ENCODE measurements at places on chromosomes 6 and 20.

- no peak for DNase-seq
Observed at GRCh38 chr6:32203426-32204267, 11.2 kb upstream of the GPSM3 start.

- no peak for DNase-seq
Observed at GRCh38 chr20:58995461-58996225, 11.4 kb downstream of the CTSZ start.

- peak; percentile 45 for DNase-seq
Observed at GRCh38 chr6:117840541-117840983, 66.5 kb upstream of the SLC35F1 start.

GRCh38 chr20:33279261-33279910, 3.6 kb upstream of the BPIFB1 start:
- no peak for DNase-seq

DNA sequence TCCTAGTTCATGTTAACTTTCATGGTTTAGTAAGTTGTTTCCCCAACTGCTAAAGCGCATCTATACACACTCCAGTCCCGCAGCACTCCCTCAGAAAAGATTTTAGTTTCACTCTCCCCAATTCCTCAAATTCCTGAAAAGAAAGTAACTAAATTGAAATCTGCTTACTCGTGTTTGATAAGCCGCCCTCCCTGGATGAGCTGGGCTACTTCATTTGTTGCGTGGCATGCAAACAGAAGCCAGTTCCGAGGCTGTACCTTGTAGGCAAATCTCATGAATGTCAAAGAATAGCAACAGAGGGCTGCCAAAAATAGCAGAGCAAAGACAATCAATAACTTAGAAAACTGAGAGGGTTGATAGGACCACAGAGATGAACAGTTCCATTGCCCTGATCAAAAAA, 16.9 kb downstream of the MPC1 start:
- no peak for DNase-seq

GRCh38 chr6:1795910-1796309, 186.2 kb downstream of the FOXC1 start:
- DNase-seq: no peak

GRCh38 chr20:46128310-46129151, 10.4 kb downstream of the CD40 start:
- peak; percentile 48 for DNase-seq

DNA sequence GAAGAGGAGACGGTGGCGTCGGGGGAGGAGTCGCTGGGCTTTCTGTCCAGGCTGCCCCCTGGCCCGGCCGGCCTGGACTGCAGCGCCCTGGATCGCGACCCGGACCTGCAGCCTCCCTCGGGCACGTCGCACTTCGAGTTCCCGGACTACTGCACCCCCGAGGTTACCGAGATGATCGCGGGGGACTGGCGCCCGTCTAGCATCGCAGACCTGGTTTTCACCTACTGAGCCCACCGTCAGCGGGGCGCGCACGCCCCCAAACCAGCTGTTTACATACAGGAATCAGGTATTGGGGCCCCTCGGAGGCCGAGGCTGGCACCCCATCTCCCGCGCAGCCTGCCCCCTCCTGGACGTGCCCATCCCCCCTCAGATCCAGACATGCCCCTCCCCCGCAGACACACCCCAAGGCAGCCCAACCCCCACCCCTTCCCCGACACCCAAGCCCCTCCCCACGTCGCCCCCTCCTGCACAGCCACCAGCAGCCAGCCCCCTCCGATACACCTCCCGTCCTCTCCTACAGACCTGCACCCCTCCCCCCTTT, 1.4 kb downstream of the SOX12 start:
- DNase-seq: no peak

- no peak for DNase-seq
Observed at GRCh38 chr6:44257753-44258324, 511 bp upstream of the SLC35B2 start.

DNA sequence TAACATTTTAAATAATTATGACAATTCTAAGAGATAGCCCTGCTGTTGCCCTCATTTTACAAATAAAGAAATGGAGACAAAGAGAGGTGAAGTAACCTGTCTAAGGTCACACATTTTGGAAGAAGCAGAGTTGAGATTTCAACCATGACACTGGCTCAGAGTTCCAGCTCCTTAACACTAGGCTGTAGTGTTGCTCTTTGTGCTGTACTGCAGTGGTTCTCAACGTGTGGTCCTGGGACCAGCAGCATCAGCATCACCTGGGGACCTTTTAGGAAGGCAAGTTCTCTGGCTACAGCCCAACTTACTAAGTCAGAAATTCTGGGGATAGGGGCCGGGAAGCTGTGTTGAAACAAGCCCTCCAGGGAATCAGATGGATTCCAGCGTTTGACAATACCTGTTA, 62.4 kb upstream of the FERMT1 start:
- no peak for DNase-seq

GRCh38 chr6:54289426-54289825, 18.8 kb upstream of the TINAG start:
- no peak for DNase-seq

GRCh38 chr6:15357782-15358181, 111.9 kb downstream of the JARID2 start:
- no peak for DNase-seq

- DNase-seq: no peak
Observed at GRCh38 chr20:56724241-56724757, 95.2 kb downstream of the TFAP2C start.

- no peak for DNase-seq
Observed at GRCh38 chr6:30985490-30985889, 2.0 kb downstream of the MUC21 start.

DNA sequence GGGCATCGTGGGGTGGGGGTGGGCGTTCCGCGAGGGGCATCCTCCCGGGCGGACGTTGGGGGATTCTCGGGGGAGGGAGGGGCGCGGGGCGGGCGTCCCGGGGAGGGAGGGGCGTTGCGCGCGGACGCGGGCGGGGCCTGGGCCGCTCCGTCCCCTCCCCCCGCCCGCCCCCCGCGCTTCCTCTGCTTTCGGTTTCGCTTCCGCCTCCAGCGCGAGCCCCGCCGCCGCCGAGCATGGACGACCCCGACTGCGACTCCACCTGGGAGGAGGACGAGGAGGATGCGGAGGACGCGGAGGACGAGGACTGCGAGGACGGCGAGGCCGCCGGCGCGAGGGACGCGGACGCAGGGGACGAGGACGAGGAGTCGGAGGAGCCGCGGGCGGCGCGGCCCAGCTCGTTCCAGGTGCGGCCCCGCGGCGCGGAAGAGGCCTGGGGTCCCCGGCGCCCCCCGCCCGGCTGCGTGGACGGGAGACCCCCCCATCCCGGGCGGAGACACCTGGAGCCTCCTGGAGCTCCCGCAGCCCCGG, at the start of gene OGFR:
Gene OGFR, plus strand, starts transcription at position 209 of the 528 bp plus-strand sequence. Its CDS starts 25 bp downstream, at position 234.
- DNase-seq: no peak

GRCh38 chr6:152401978-152402377, 235.2 kb downstream of the SYNE1 start:
- DNase-seq: peak; percentile 68

GRCh38 chr6:38501931-38502330, 137.8 kb downstream of the BTBD9 start:
- DNase-seq: no peak

DNA sequence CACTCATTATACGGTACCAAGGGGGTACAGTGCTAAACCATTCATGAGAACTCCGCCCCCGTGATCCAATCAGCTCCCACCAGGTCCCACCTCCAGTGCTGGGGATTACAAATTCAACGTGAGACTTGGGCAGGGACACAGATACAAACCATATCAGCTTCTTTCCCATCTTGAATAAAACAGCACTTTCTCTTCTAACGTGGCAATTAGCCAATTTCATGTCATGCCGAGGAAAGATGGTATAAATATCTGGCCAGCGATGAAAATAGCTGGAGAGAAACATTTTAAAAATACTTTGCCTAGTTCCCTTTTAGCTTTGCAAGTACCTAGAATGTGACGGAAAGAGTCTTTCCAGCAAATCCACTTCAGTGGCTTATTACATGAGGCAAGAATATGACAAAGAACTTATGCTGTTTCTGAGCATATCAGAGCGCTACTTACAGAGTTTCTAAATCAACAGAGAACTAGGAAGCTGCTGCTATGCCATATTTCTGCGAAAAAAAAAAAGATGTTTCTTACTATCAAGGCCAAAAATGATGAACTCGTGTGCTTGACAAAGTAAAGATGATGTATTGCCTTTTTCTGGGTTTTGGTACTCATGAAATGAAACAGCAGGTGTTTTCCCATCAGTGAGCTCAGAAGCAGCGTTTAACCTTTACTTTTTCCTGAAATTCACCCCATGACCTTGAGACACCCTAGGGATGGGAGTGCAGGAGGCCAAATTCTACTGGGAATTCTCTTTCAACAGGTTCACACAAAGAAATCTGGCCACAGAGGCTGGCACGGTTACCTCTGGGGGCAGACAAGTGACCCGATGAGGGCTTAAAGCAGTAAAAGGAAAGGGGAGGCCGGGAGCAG, 37.9 kb downstream of the AGPAT4 start:
- no peak for DNase-seq

- DNase-seq: no peak
Observed at GRCh38 chr20:62795023-62795761, 1.1 kb upstream of the MRGBP start.

DNA sequence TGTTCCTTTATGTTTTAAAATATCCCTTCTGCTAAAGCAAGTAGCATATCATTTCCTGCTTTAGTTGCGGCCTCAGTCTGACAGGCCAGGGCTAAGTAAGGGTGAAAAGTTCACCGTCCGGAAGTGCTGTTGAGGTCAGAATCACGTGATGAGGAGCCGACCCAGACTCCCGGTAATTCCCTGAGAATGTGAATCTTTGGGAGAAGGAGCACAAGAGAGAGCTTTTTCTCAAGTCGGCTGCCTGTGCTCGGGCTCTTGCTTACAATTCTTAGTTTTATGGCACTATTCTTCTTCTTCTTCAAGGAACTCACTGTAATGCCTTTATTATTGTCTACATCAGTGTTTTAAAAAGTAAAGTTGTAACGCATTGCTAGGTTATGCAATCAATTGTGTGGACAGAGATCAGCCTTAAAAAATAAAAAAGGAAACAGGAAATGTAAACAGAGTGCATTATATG, 309.3 kb downstream of the PRL start:
- peak; percentile 98 for DNase-seq

- no peak for DNase-seq
Observed at GRCh38 chr6:2344319-2344905, 99.0 kb upstream of the GMDS start.

- no peak for DNase-seq
Observed at GRCh38 chr6:89787660-89788328, 31.8 kb downstream of the MDN1 start.

DNA sequence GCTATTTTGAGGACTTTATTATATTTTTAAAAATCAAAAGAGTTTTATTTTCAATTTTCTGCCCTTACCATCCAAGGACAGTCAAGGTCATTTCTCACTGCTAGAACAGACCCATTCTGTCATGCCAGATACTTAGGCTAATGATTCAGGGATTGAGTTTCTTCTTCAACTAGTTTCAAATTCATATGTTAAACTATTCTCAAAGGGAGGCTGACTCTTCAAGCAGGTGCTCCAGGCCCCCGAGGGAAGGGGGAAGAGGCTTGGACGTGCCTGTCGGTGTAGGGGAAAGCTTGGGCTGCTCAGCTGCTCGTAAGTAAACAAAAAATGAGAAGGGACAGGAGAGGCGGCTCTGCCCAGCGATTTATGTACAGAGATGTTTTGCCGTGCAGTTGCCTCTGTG, 69.4 kb upstream of the MYLIP start:
- DNase-seq: no peak

GRCh38 chr20:13250251-13250650, 29.2 kb downstream of the ISM1 start:
- no peak for DNase-seq

GRCh38 chr6:52654007-52654406, 16.9 kb upstream of the TMEM14A start:
- DNase-seq: no peak

DNA sequence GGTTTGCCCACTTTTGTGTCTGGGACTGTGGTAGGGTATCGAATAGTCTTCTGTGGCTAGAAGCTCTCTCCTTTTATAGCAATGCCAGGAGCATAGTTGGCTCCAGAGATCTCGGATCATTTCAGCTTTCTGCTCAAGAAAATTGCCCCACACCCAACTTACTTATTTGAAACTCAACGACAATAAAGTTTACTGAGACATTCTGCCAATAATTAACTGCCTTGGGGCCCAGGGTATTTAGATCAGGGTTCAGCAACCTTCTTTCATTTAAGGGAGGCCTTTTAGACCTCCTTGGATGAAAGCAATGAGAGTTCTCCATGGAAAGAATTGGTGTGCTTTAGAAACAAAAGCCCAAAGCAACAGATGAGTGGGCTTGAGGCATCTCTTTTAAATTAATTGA, 53.8 kb upstream of the GMPR start:
- no peak for DNase-seq

- no peak for DNase-seq
Observed at GRCh38 chr6:79608334-79609224, 22.6 kb upstream of the SH3BGRL2 start.

DNA sequence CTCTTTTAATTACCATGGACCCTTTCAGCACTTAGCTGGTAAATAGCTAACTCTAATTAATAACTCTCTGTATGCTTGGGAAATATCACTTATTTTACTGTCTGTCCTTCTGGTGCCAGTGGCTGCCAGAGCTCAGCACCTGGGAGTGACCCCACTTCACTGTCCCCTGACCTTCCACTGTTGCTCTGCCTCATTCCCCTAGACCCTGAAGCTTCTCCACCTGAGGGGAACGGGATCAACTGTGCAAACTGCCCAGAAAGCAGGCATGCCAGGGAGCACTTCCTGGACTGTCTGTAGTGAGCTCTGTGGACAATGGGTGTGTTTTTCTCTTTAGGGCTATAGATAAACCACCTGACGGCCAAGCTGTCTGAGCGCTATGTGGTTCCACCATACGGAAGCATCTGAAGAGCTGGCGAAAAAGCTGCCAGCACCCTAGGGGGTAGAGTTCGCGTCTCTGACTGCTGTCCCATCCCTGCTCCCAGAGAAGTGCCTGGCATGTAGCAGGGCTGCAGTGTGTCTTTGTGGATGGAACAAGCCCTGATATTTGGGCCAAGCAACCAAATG, 106.3 kb upstream of the FOXA2 start:
- no peak for DNase-seq

DNA sequence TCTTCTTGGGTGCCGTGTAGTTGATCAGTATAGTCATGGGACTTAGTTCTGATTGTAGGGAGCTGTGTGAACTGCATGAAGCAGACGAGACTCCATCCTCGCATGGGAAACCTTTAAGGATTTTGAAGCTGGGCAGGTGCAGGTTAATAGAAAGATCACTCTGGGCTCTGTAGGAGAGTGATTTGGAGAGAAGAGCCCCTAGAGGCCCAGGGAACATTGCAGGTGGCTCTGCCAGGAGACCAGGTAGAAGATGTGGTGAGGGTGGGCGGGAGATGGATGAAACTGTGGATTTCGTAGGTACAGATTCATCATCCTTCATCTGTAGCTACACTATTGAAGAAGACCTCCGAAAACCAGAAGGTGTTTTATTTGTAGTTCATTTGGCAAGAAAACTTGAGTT, 53.3 kb downstream of the UTRN start:
- no peak for DNase-seq

- no peak for DNase-seq
Observed at GRCh38 chr6:134376785-134377184, 58.9 kb upstream of the SGK1 start.

- DNase-seq: no peak
Observed at GRCh38 chr6:97669191-97670031, 386.4 kb upstream of the MMS22L start.

Measured in COLO829 (cell line).